ENCODE measurements at places on chromosomes 13 and 19.

DNA sequence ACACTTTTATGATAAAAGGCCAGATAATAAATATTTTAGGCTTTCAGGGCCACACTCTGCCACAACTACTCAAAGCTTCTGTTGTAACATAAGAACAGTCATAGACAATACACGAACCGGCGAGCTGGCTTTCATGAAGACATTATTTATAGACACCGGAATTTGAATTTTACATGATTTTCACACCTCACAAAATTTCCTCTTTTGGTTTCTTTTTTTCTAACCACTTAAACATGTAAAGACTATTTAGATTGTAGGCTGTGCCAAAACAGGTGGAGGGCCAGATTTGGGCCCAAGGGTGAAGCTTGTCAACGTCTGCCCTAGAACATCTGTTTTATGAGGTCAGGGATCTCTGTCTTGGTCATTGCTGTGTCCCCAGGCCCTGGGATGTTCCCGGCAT lies 29.7 kb upstream of the FXYD3 start:
- DNase-seq = no peak

DNA sequence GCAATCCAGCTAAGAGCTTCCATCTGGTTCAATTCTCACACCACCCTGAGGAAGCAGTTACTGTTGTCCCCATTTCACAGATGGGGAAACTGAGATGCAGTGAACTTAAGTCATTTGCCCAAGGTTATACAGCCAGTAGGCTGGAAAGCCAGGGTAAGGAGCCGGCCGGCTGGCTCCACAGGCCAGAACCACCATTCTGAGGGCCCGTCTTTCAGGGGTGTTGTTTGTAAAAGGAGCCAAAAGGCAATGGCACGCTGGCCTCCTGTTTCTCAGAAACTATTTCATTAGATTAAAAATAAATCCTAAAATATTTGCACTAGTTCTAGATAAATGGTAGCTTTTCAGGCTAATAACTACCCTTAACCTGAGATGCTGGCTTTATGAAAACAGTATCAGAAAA lies 114.9 kb downstream of the CRYL1 start:
- no peak for DNase-seq

DNA sequence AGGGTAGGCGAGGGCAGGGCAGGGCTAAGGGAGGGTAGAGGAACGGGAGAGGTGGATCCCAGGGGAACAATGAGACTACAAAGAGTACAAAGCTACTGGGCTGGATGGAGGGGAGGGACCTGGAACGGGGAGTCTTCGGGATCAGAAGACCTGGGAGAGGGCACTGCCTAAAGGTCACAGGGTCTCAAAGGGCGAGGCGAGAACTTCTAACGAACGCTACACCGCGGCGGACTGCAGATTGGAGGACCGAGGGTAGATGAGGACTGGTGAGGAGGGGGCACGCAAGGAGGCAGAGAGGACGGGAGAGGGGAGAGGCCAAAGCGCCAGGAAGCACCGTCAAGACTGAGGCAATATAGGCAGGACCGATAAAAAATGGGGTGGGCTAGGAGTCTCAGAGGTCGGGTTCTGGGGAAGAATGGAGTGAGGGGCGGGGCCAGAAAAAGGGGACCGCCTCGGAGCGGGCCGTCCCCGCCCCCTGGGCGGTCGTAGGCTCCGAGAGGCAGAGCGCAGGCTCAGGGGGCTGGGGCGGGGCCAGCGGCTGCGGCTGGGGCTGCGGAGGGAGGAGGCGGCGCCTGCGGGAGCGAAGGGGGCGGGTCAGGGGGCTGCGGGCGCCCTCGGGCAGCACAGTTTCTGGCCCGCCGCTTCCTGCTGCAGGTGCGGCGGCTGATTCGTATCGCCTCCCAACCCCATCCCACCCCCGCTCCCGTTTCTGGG lies 1.3 kb upstream of the KCNC3 start:
- DNase-seq = peak; percentile 56

DNA sequence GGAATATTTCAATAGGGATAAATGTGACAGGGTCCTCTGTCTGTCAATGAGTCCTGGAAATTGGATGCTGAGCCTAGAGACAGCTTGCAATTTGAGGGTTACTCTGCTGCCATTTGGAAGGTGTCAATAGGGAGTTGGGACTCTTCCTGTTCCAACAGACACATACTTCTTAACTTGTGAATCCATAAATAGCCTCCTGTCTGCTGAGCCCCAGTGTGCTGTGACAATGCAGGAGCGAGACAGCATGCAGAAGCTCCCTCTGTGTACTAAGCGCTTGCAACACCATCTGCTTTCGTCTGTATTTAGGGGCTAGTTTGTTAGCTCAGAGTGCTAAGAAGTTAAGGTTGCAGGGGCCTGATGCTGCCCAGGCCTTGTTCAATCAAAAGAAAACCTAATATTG lies 58.5 kb upstream of the GPR12 start:
- DNase-seq = no peak

GRCh38 chr19:43739439-43740235 lies 15.1 kb downstream of the SMG9 start:
- no peak for DNase-seq

GRCh38 chr13:45932676-45933075 lies 81.1 kb upstream of the SIAH3 start:
- DNase-seq = no peak

- DNase-seq = no peak
Measured at GRCh38 chr13:113897966-113898365, 34.1 kb upstream of the GAS6 start.

GRCh38 chr13:23701636-23702035 lies 131.4 kb downstream of the TNFRSF19 start:
- no peak for DNase-seq
